ELF-1 (cell line): ENCODE measurements at places on chromosomes 12 and 14.

- peak; percentile 92 for DNase-seq
Observed at GRCh38 chr12:4379405-4379804, at the start of gene FGF23. Gene FGF23, minus strand, starts transcription at chr12:4379712. Its CDS starts 130 bp downstream, at chr12:4379582.

DNA sequence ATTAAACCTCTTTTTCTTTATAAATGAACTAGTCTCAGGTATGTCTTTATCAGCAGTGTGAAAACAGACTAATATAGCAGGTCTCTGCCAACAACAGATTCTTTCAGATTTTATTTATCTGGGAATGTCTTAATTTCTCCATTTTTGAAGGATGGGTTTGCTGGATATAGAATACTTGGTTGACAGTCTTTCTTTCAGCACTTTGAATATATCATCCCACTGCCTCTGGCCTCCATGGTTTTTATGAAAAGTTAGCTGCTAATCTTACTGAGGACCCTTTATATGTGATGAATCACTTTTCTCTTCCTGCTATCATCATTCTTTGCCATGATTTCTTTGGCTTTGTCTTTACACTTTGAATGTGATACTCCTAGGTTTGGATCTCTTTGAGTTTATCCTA lies 148.0 kb downstream of the ANO6 start:
- no peak for DNase-seq

- no peak for DNase-seq
Observed at GRCh38 chr12:73274976-73275375, 1002.8 kb downstream of the TRHDE start.

GRCh38 chr12:94262228-94263010 lies 114.0 kb downstream of the PLXNC1 start:
- peak; percentile 52 for DNase-seq

- no peak for DNase-seq
Observed at GRCh38 chr14:75144944-75145343, 18.1 kb upstream of the NEK9 start.
